CD4-positive, alpha-beta T cell treated with Interleukin-15 for 4 hours (primary cell): ENCODE measurements at places on chromosomes 2 and 18.

DNA sequence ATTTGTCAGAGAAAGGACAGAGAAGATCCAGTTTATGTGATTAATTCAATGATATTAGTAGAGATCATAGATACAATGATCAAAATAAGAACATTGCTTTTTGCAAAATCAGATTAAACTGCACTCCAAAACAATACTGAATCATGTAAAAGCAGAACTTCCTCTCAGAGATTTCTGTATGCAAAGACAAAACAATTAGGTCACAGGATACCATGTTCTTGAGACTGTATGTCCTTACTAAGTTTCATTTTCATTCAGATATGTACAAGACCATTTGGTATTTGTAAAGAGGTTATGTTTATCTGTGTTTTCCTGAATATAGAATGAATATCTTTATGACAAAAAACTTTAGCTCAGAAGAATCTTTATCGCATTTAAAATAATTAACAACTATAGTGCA is 161.8 kb downstream of the DLGAP1 start:
- DNase-seq: no peak

DNA sequence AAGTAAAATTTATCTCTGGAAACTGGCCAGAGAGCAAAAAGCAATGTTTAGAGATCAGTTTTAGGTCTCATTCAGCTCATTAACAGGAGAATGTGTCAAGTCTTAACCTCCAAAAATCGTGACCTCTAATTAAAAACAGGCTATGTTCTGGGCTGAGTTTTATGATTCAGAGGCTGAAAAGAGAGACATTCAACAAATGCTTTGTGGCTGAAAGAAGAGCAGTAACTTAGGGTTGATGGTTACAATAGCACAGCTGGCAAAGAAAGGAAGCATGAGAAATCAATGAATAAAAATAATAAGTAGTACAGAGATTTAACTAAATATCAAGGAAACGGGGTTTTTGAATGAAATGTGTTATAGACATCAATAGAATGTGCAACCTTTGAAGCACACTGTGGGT is 13.1 kb downstream of the TGIF1 start:
- no peak for DNase-seq

GRCh38 chr18:70279470-70279869 is 9.4 kb upstream of the SOCS6 start:
- DNase-seq: no peak

DNA sequence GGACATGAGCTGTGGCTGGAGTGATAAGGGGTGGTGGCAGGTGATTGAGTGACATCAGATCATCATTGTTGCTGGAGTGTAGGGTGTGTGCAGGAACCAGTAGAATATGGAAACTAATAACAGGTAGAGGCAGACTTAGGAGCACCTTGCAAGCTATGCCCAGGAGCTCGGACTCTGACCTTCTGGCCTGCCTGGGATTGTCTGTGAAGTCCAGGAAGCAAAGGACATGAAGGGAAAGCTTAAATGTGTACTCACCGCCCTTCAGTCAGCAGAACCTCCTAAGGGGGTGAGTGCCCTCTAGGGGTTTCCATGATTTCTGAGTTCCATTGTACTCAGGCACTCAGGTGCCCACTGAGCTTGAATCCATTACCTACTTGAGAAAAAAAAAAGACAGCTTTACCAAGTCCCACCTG is 104.2 kb downstream of the CRIM1 start:
- DNase-seq: no peak

GRCh38 chr2:83196225-83196624 is 1262.9 kb downstream of the SUCLG1 start:
- DNase-seq: no peak

GRCh38 chr2:77034445-77034844 is 487.7 kb downstream of the LRRTM4 start:
- DNase-seq: no peak

- no peak for DNase-seq
These were observed 71.2 kb downstream of the MAIP1 start for GRCh38 chr2:200026332-200027230.

DNA sequence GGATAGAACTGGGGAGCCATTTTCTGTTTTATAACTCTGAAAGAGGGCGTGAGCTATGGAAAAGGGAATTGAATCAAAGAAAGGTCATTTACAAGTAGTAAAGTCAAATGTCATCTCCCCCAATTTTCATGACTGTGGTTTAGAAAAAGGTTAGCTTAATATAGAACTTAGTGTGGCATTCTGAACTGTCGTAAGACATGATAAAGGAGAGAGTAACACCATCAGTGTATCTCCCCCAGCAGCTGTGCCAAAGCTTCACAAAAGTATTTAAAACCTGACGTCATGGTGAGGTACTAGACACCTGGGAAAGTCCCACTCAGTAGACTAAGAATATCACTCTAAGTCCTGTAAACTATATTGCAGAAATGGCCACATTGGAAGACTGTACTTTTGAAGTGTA is 5.8 kb upstream of the IKZF2 start:
- DNase-seq: no peak

- no peak for DNase-seq
These were observed 501.7 kb upstream of the TCF4 start for GRCh38 chr18:56089612-56090258.

DNA sequence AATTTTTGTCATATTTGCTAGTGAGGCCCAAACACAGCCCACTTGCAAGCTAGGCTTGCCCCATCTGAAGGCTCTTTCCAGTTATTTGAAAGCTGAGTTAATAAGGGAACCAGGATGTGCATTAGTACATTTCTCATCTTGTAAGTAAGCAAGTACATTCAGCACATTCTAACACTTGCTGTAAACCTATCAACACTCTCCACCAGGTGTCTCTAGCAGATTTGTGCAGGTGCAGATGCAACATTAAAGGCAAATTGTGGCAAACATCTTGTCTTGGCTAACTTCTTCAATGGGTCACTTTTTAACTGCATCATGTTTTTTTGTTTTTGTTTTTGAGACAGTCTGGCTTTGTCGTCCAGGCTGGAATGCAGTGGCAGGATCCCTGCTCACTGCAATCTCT is 25.3 kb upstream of the MFSD6 start:
- peak; percentile 64 for DNase-seq

DNA sequence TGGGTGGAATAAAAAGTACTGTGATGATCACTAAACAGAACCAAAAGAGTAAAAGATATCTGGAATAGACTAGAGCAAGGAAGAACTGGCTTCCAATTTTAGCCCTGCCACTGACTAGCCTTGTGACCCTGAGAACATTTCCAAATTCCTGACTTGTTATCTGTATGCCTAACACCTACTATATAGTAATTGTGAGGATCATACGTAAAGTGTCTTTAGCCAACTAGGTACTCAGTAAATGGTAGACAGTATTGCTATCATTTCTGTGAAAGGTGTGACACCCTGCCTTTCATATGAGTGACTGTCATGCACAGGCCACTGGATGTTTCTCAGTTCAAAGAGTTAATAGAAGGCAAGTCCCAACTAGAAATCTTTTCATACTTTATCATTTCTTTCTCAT is 29.8 kb downstream of the CYTIP start:
- peak; percentile 62 for DNase-seq

GRCh38 chr2:185373229-185373628 is 365.4 kb upstream of the FSIP2 start:
- no peak for DNase-seq

- no peak for DNase-seq
These were observed 175.4 kb downstream of the SATB2 start for GRCh38 chr2:199282309-199282708.

DNA sequence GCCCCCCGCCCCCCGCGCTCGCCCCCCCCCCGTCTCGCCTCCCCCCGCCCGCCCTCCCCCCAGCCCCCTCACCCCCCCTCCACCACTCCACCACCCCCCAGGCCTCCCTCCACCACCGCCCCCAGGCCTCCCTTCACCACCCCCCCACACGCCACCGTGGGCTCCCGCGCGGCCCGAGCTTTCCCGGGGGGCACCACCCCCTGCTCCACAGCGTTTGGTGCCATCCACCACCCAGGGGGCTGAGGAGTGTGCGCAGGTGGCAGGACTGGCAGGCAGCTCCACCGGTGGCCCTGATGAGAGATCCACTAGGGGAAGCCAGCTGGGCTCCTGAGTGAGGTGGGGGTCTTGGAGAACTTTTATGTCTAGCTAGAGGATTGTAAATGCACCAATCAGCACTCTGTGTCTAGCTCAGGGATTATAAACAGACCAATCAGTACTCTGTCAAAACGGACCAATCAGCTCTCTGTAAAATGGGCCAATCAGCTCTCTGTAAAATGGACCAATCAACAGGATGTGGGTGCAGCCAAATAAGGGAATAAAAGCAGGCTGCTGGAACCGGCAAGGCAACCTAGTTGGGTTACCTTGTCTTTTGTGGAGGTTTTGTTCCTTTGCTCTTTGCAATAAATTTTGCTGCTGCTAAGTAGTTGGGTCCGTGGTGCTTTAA is 43.0 kb upstream of the ITSN2 start:
- no peak for DNase-seq

GRCh38 chr2:118721817-118722551 is 125.5 kb downstream of the EN1 start:
- DNase-seq: no peak

DNA sequence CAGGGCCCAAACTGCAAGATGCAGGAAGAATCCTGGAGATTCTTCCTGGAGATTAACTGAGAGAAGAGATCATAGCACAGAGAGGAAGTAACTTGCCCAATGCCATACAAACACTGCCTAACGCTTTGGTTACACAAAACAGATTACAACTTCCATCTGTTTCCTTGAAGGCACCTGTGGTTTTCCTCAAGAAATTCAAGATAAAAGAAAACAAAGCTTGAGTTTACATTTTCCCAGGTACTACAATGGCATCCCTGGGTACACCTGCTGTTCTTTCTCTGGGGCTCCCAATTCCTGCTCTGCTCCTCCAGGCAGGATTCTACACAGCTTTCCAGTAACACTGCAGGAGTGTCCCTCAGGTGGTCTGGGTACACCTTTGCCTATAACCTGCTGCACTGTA is 781.9 kb upstream of the ID2 start:
- no peak for DNase-seq

GRCh38 chr2:60882971-60883753 is 1.8 kb downstream of the REL start:
- DNase-seq: peak; percentile 27

DNA sequence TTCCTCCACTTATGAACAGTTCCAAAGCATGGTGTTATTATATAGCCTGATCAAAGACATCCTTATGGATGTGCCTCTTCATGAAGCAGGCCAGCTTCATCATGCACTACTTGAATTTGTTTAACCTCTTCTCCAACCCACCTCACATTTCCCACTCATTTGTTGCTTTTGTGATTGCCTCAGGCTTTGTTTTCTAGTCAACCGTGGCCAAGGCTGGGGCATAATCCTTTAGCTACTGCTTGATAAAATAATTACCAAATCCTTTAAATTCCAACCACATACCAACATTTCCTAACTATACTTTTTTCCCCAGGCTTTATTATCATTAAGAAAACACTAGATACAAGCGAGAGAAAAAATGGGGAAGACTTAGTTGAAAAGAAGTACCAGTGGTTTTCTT is 39.6 kb upstream of the SCN1A start:
- no peak for DNase-seq

- DNase-seq: no peak
These were observed 11.1 kb downstream of the HDAC4 start for GRCh38 chr2:239389414-239390329.

DNA sequence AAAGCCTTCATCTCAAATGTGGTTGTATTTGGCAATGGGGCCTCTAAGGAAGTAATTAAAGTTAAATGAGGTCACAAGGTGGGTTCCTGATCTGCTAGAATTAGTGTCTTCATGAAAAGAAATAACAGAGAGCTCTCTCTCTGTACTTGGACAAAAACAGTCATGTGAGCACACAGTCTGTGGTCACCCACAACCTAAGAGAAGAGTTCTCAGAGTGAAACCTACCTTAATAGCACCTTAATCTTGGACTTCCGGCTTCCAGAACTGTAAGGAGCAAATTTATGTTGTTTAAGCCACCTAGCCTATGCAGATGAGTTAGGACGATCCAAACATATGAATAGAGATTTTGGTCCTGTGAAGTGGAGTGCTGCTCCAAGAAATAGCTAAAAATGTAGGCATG is 758.9 kb downstream of the LRRTM4 start:
- no peak for DNase-seq

- no peak for DNase-seq
These were observed 506.6 kb downstream of the NR4A2 start for GRCh38 chr2:155825876-155826275.

DNA sequence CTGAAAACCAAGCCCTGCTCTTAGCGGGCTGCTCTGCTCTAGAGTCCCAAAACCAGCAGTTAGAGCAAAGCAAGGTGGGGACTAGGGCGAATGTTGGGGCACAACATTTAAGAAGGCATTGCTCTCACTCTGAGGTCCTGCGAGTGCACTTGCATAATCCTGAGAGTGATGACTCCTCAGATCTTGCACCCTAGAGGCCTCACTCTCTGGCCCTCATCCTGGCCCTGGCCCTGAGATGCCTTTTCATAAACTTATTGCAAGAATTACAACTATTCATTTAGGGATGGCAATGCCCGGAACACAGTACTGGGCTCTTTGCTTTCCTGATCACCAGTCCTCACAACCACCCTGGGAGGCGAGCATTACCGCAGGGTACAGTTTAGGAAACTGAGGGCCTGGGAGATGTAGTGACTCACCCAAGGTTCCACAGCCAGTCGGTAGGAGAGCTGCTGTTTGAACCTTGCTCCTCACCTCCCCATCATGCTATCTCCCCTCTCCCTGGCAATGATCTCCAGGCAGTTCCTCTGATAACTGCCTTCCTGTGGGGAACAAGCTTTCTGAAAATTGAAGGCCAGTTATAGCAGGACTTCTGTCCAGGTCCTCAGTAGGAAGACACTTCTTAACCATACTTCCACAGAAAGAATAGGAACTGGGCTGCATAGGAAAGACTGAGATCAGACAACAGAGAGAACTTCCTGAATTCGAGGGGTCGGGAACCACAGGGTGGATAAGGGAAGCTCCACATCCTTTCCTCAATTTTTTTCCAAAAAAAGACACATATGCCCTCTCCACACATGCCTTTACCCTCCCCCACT is 91.3 kb downstream of the TNS1 start:
- no peak for DNase-seq

DNA sequence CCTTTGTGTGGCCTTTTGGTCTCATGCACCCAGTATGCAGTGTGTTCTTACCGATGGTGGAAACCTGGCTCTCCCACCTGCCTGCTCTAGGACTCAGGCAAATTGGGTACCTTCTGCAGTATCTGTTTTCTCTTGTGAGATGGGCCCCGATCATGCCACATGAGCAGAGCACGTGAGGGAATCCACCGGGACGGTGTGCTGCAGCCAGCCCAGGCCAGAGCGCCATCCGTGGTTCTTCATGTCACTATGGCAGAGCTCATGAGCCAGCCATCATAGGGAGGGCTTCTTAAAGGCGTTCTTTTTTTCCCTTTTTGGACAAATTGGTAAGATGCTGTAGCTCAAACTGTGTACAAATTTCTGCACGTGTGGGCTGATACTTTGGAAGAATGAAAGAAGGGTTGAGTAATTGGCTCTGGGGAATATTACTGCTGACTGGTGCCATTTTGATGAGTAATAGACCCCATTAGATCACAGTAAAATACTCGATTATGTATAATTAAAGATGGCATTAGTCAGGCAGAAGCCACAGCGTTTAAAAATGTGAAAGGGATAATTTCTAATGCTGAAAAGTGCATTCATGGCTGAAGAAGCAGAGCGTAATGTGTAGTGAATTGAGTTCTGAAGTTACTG is 19.2 kb downstream of the SH3RF3 start:
- no peak for DNase-seq

GRCh38 chr2:71067567-71068217 is 756 bp upstream of the NAGK start:
- no peak for DNase-seq
